ENCODE measurements at places on chromosomes 7 and 10. TPM values are rescaled to one million over a fixed set of nuclear protein-coding genes. Genes with fewer than 3 reads are reported as not detected.

- no peak for DNase-seq
Measured at GRCh38 chr7:106417273-106417902, 132.6 kb upstream of the NAMPT start.

- no peak for DNase-seq
Measured at GRCh38 chr10:28463676-28464395, 69.1 kb upstream of the WAC start.

GIMAP6 gene
- total RNA-seq: 24.5 TPM

LRIT1 gene
- not detected for total RNA-seq

HGF gene
- 18.8 TPM for total RNA-seq

Data from posterior vena cava (tissue), 2 donors.